ENCODE measurements at places on chromosomes 3 and 15.

- DNase-seq = no peak
These were observed 2.4 kb downstream of the CCNDBP1 start for GRCh38 chr15:43187544-43188155.

- DNase-seq = no peak
These were observed 96.2 kb downstream of the ALDH1A2 start for GRCh38 chr15:57969355-57969754.

DNA sequence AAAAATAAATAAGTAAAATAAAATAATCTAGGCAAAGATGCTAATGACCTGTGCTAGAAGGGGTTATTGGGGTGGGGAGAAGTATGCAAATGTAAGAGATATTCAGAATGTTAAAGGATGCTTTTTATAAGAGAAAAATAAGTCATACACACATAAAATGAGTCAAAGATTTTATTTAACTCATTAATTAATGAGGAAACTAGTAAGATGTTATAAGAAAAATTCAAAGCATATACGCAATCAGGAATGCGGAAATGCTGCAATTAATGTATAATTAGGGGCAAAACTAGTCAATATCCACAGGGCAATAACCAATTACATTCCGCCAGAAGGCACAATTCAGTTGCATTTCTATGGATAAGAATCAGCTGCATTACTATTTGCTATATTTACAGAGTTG lies 30.1 kb downstream of the MAP3K13 start:
- DNase-seq = no peak

DNA sequence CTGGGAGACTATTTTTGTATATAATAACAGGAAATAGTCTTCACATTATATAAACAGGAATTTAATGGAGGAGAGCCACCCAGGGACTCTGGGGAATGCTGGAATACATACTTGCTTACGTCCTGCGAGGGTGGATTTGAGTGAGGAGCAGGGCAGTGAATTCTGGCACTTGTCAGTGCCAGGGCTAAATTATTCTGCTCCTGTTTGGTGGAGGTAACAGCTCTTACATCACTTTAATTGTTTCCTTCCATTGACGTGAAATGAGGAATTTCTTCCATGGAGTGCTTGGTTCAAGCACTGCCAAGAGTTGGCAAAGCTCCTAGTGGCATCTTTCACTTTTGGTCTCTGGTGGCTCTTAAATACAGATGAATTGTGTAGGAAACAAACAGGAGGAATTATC lies 94.1 kb upstream of the GOLGA8J start:
- DNase-seq = no peak

GRCh38 chr3:112635674-112636073 lies 5.3 kb downstream of the CCDC80 start:
- no peak for DNase-seq

- DNase-seq = no peak
These were observed 12.0 kb downstream of the TBC1D5 start for GRCh38 chr3:17730318-17730967.

- DNase-seq = peak; percentile 55
These were observed 40.7 kb downstream of the LDHAL6B start for GRCh38 chr15:59247364-59247763.

- DNase-seq = no peak
These were observed 41.9 kb downstream of the CCDC12 start for GRCh38 chr3:46934498-46935167.

- peak; percentile 57 for DNase-seq
These were observed 759.4 kb downstream of the ROBO2 start for GRCh38 chr3:77799278-77799677.

DNA sequence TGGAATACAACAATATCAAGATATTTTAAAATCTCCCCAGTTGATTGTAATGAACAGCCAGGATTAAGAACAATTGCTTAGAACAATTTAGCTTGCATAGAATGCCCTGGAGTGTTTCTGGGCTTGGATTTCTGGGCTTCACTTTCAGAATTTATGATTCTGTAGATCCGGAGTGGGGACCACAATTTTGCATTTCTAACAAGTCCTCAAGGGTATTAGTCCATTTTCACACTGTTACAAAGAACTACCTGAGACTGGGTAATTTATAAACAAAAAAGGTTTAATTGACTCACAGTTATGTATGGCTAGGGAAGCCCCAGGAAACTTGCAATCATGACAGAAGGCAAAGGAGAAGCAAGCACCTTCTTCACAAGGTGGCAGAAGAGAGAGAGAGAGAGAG lies 54.3 kb upstream of the MYRIP start:
- no peak for DNase-seq

GRCh38 chr3:58704745-58705144 lies 38.2 kb upstream of the FAM3D start:
- no peak for DNase-seq

GRCh38 chr3:31461426-31461825 lies 71.3 kb upstream of the STT3B start:
- no peak for DNase-seq

- peak; percentile 78 for DNase-seq
These were observed 13.2 kb upstream of the ADPGK start for GRCh38 chr15:72796515-72797337.

GRCh38 chr3:32621466-32621865 lies 50.8 kb upstream of the DYNC1LI1 start:
- no peak for DNase-seq

DNA sequence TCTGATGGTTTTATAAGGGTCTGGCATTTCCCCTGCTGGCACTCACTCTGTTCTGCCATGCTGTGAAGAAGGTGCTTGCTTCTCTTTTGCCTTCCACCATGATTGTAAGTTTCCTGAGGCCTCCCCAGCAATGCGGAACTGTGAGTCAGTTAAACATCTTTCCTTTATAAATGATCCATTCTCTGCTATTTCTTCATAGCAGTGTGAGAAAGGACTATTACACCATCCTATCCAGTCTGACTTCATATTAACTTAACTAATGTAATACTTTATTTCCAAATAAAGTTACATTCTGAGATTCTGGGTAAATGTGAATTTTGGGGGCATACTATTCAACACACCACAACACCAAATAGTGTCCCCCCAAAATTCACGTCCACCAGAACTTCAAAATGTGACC lies 22.2 kb upstream of the MAP3K13 start:
- DNase-seq = no peak

DNA sequence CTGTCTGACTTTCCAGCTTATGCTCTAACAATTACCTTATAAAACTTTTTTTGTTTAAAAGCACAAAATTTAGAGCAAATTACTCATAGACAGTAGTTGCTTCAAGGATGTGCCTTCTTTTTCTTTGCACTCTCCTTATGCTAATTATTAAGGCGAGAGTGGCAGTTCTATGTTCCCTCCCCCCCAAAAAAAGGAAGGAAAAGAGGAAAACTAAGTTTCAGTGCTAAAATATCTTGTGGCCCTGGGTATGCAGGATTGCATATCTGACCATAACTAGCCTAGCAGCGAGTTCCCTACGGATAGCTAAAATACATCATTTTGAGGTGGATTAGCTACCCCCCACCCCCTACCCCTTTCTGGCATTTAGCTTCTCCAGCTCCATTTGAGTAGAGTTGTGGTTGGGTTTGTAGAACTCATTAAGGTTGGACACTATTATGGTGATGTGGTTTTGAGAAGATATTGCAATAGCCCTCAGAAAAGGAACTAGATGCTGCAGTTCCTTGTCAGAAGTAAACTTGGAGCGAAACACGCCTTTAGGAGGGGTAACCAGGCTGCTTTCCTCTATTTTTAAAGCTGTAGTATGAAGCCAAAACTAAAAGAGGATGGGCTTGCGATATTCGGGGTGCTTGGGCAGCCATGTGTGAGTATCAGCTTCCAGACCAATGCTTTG lies 174.6 kb downstream of the AKAP13 start:
- no peak for DNase-seq

GRCh38 chr15:82643992-82644391 lies 3.2 kb downstream of the CPEB1 start:
- peak; percentile 33 for DNase-seq

GRCh38 chr15:73362900-73363299 lies 5.9 kb downstream of the HCN4 start:
- DNase-seq = no peak

DNA sequence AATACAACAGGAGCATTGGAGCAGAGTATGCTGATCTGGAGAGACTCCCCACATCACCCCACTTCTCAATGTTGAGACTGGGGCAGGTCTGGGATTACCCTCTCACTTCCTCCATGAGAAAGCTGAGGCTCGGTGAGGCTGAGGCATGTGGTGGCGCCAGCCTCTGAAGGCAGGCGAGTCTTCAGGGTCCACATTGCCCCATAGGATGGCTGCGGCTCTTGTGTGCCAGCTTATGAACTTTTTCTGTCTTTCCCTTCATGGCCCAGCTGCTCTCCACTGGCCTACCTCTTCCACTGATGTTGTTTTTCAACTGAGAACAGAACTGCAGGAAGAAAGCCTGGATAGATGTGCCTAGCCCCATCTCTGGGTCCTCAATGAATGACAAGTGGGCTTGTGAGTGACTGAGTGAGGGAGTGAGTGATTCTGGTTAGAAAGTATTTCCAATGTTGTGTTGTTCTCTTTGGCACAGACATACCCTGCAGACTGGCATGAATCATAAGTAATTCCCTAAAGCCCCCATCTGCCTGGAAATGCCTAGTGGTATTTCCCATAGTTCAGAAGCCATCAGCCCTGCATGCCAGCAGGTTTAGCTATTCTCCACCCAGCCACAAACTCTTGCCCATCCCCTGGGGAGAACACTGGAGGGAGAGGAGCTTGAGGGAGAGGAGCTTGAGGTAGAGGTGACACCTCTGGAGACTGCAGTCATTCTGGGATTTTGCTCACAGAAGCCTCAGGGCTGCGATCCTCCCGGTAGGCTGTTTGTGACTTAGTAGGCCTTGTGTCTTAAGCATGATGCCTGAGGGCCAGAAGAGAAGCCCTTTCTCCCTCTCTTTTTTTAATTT lies 56.9 kb downstream of the AMOTL2 start:
- DNase-seq = no peak

GRCh38 chr3:155350571-155350970 lies 57.1 kb upstream of the STRIT1 start:
- DNase-seq = no peak

DNA sequence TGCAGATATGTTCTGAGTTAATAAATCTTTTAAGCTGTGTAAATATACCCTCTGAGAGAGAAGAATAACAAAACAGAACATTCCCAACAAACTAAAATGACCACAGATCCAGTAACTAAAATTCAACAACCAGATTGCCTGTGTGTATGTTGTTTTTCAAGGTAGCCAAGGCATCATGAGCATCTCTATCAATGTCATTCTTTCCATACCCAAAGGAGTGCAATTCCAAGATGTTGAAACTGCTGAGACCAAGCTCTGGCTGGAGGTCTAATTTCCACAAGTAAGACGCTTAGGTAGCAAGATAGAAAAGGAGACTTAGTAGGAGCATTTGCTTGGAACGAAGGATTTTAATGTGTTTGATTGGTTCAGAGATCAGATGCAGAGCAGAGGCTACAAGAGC lies 276.3 kb downstream of the RBMS3 start:
- no peak for DNase-seq

- DNase-seq = no peak
These were observed 238.3 kb upstream of the PLSCR5 start for GRCh38 chr3:146843476-146843875.
